ENCODE measurements at places on chromosomes 3 and 15. TPM values are rescaled to one million over a fixed set of nuclear protein-coding genes. Genes with fewer than 3 reads are reported as not detected.

CCNDBP1 gene
- 60.1 TPM for total RNA-seq

- H3K4me1 ChIP-seq, result no peaks in the 10 kb centered on the region
- no peaks in the 10 kb centered on the region for H3K27me3 ChIP-seq
- H3K4me3 ChIP-seq, result no peak overlapping the region
- H3K36me3 ChIP-seq, result no peaks in the 10 kb centered on the region
- DNase-seq, result no peak
Measured at GRCh38 chr3:87082796-87083440, 92.0 kb upstream of the VGLL3 start.

ACKR2 gene
- total RNA-seq, result 6.2 TPM

GLDN gene
- total RNA-seq, result 9.4 TPM

- no peaks in the 10 kb centered on the region for H3K36me3 ChIP-seq
- H3K27ac ChIP-seq, result no peak overlapping the region
- H3K4me1 ChIP-seq, result no peaks in the 10 kb centered on the region
- no peak overlapping the region for H3K4me3 ChIP-seq
- H3K27me3 ChIP-seq, result no peaks in the 10 kb centered on the region
Measured at GRCh38 chr3:28841441-28841840, 439.4 kb upstream of the RBMS3 start.

DNA sequence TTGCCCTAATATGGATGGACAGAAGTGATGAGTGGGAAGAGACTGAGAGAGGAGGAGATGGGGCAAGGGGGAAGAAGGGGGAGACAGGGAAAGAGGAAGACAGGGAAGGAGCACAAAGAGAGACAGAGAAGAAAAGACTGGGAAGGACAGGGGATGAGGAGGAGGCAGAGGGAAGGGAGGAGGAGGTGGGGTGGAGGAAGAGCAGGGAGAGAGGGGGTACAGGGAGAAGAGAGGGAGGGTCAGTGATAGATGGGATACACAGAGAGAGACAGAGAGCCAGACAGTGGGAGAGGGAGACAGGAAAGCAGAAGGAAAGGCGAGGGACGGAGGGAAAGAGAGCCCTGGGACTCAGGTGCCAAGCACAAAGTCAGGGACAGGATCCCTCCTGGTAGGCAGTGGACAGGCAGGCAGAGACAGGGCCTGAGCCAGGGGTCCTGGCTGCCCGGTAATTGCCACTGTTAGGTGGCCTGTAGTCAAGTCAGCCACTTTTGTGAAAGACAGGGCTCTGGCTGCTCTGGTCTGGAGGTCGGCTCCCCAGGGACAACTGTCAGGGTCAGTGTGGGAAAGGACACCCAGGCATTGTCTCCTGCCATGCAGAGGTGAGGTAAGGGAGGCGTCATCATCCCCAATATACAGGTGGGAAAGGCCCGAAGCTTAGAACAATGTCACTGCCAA, 9.8 kb downstream of the VILL start:
- no peaks in the 10 kb centered on the region for H3K27me3 ChIP-seq
- H3K36me3 ChIP-seq, result no peaks in the 10 kb centered on the region
- no peak overlapping the region for H3K27ac ChIP-seq
- no peak for DNase-seq
- H3K4me3 ChIP-seq, result no peak overlapping the region

DNA sequence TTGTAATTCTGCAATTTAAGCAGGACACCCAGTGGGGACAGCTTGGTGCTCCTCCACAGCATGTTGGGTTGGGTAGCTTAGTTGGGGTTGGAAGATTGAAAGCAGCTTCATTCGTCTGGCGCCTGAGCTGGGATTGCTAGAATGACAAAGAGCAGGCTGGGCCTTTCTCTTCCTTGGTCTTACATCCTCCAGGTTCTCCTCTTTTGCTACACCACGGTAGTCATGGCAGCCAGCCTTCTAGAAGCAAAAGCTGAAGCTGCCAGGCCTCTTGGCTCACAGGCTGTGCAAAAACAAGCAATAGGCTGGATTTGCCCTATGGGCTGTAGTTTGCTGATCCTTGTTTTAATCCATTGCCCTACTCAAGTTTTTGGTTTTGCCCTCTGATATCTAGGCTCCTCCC, 3.2 kb upstream of the ANXA2 start:
- H3K27ac ChIP-seq, result no peak overlapping the region
- peaks cover 20% of the 10 kb centered on the region for H3K4me1 ChIP-seq
- no peaks in the 10 kb centered on the region for H3K36me3 ChIP-seq

DNA sequence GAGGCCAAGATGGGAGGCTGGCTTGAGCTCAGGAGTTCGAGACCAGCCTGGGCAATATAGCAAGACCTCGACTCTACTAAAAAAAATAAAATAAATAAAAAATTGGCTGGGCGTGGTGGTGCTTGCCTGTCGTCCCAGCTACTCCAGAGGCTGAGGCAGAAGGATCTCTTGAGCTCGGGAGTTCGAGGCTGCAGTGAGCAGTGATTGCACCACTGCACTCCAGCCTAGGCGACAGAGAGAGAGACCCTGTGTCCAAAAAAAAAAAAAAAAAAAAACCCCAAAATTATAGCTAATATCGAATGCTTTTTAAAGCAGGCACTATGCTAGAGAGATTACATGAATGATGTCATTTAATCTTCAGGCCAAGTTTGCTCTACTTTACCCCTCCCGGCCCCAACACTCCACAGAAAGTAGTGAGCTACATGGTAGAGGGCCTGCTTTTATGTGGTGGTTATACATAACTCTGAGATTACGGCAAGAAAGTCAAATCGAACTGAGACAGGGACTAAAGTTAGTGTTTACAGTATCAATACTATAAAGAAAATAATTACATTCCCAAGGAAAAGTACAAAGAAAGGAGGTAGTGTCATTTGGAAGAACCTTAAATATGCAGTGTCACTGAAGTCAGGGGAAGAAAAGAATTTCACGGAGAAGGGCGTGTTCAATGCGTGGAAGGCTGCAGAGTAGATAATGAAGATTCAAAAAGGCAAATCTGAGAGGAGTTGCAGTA, 1.1 kb downstream of the ADPGK start:
- no peak for DNase-seq
- H3K27me3 ChIP-seq, result no peaks in the 10 kb centered on the region
- peaks cover 27% of the 10 kb centered on the region for H3K4me1 ChIP-seq
- peaks cover 8% of the 10 kb centered on the region for H3K36me3 ChIP-seq
